NCI-H2081 treated with DMSO at 0.1 percent for 48 hours (cell line): ENCODE measurements at places on chromosomes 2 and 18.

GRCh38 chr2:45342-46130 is 769 bp downstream of the FAM110C start:
- DNase-seq, result no peak

GRCh38 chr2:6828299-6828584 is 37.5 kb downstream of the CMPK2 start:
- DNase-seq, result peak; percentile 30

GRCh38 chr18:74249181-74249968 is 42.4 kb downstream of the CYB5A start:
- DNase-seq, result no peak

GRCh38 chr18:48992791-48993555 is 42.2 kb upstream of the SMAD7 start:
- no peak for DNase-seq

- no peak for DNase-seq
Observed at GRCh38 chr2:56624181-56624580, 440.4 kb downstream of the CCDC85A start.

GRCh38 chr2:230134496-230135129 is 65.9 kb upstream of the SLC16A14 start:
- DNase-seq, result no peak

- DNase-seq, result no peak
Observed at GRCh38 chr2:86047575-86048382, 57.9 kb downstream of the POLR1A start.

DNA sequence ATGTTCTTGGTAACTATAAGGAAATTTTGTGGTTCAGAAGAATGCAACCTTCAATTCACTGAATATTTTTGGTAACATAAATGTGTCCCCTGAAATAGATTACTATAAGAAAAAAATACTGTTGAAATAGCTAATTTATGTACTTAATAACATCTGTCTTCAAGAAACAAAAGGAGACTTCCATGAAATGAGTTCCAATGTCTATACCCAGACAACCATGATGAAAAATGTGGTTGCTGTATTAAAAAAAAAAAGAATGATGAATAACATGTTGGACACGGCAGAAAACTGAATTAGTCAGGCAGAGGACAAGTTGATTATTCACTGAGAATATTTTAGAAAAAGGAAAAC is 98.5 kb downstream of the TACR1 start:
- no peak for DNase-seq

- no peak for DNase-seq
Observed at GRCh38 chr18:59041296-59041695, 98.4 kb upstream of the SEC11C start.

DNA sequence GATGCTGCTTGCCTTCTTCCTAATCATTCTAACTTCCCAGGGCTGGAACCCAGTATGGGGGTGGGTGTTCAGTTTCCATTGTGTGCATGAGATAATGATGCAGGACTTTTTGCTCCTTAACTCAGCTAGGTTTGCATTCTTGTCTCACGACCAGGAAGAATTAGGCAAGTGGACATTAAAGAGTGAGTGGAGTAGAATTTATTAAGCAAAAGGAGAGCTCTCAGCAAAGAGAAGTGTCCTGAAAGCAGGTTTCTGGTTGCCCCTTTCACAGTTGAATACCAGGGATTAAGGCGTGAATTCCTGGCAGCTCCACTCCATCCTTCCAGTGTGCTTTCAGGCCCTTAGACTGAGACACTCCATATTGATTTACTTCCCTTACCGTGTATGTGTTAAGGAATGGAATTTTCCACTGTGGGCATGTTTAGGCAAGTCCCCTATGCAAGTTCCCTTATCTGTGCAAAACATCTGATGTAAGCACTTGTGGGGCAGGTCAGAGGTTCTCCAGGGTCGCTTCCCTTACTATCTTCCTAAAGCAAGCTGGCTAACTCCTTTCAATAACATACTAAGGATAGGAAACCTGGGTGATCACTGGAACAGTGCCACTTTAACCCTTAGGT is 126.5 kb downstream of the GPR39 start:
- no peak for DNase-seq

- DNase-seq, result no peak
Observed at GRCh38 chr18:26708806-26709716, 156.4 kb downstream of the AQP4 start.

GRCh38 chr2:28633746-28634145 is 117.9 kb upstream of the PPP1CB start:
- no peak for DNase-seq

GRCh38 chr2:134099273-134099672 is 154.6 kb upstream of the MGAT5 start:
- DNase-seq, result no peak
